Occipital lobe (tissue), 3 donors: ENCODE measurements at places on chromosomes 5 and 9.

DNA sequence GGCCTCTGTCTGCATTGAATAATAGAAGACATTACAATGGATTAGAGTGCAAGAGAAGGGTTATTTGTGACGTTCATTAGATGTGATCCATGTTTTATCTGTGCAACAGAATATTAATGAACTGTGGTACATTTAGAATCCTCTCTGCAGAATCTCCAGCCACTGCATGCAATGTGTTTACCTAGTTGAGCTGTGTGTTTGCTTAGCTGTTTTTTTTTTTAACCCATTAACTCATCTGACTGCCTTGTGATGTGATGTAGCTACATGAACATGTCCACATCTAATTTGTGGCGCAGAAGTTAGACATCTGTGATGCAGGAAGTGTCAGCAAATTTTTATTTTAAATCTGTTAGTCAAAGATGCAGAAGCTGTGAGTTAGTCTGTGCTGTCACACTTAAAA lies 236.9 kb downstream of the CD180 start:
- no peak for DNase-seq

DNA sequence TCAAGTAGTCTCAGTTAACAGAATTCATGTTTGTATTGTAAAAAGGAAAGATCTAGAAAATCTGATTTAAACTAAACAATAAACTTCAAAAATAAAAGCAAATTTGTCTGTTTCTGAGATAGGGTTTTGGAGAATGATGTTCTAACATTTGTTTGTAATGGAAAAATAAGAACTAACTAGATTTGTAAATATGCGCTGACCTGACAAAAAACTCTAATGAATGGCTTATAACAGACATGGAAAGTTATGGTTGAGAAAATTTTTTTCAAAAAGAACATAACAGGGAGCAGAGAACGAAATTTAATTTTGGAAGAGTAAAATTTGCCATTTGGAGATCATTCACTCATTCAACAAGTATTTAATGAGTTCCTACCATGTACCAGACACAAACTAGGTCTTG lies 179.0 kb upstream of the TARS1 start:
- DNase-seq: no peak

DNA sequence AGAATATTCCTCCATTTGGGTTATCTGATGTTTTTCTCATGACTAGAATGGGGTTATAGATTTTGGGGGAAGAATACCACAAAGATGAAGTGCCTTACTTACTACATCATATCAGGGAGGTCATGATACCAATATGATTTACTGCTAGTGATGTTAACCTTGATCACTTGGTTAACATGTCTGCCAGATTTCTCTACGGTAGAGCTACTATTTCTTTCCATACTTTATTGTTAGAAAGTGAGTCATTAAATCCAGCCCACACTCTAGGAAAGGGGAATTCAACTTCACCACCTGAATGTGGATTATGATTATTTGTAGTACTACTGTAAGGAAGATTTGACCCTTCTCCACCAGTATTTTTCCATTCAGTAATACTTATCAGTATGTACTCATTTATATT lies 64.7 kb downstream of the UBE2R2 start:
- DNase-seq: no peak

DNA sequence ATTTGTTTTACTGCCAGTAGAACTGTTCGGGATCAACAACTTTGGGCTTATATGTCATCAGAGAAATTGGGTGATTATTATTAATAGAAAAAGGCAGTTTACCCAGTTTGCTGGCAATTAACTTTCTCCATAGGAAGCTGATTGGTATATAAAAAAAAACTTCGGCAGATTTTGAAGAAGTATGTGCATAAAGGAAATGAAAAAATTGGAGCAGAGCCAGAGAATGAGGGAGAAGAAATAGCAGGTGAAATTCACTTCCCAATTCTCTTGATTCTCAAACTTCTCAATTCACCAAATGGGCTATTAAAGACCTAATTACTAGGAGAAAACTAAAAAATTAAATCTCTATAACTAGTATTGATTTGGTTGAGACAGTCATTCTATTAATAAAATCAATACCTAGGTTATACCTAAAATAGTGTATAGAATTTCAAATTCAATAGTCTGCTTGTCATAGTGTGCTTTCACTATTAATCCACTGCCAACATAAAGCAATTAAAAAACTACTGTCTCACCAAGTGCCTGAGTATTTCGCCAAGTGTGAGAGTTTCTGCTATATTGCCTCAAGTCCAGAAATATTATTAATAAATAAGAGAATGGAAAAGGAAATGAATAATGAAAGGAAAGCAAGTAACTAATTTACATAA lies 47.5 kb downstream of the STX17 start:
- no peak for DNase-seq

DNA sequence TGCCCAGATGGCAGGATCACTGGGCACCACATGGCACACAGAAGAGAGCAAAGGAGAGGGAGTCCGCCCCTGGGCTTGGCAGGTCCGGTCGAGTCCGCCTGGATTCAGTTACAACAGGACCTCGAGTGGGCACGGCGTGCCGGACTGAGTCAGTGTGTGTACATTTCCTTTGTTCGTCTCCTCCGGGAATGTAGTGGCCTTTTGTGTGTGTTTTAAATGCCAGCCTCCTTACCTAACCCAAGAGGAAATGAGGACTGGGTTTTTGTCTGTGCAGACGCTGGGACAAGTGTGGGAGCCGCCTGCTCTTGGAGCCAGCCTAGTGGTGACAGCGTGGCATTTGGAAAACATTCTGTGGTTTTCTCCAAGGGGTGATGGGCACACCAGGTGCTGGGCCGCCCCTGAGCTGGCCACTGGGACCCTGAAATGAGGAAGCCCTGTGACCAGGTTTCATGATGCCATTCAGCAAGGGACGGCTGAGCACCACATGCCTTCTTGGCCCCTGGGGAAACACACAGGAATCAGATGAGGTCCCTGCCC lies 9.6 kb downstream of the NEK6 start:
- peak; percentile 66 for DNase-seq

DNA sequence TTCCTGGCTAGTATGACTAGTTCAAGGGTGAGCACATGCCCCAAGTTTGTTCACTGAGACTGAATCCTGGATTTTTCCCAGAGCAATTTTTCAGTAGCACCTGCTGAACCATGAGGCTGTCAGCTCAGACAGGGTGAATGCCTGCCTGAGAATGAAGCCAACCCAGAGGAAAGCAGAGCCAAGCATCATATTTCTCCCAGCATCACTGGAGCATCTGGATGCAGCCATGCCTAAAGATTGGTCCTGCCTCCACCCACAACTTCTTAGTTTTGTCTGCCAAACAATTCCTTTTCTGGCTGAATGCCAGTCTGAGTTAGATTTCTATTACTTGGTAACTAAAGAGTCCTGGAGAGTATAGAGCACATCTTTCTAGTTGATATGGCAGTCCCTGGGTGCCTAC lies 343.6 kb downstream of the CSNK1G3 start:
- DNase-seq: no peak

DNA sequence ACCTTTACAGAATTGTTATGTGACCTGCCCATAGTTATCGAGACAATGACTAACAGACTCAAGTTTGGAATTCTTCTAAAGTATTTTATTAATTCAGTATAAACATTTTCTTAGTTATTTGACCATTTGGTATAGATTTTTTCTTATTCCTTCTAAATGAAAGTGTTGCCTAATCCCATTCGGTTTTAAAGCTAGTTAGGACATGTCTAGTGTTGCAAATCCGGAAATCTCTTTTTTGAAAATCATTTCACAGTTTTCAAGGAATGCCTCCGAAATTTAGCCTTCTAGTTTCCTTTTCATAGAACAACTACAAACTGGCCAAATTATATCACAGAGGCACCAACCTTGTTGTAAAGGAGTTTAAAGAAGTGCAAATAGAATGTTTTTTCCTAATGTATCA lies 171.8 kb downstream of the XRCC4 start:
- DNase-seq: no peak

GRCh38 chr9:20382460-20383071 lies 239.7 kb downstream of the MLLT3 start:
- no peak for DNase-seq

DNA sequence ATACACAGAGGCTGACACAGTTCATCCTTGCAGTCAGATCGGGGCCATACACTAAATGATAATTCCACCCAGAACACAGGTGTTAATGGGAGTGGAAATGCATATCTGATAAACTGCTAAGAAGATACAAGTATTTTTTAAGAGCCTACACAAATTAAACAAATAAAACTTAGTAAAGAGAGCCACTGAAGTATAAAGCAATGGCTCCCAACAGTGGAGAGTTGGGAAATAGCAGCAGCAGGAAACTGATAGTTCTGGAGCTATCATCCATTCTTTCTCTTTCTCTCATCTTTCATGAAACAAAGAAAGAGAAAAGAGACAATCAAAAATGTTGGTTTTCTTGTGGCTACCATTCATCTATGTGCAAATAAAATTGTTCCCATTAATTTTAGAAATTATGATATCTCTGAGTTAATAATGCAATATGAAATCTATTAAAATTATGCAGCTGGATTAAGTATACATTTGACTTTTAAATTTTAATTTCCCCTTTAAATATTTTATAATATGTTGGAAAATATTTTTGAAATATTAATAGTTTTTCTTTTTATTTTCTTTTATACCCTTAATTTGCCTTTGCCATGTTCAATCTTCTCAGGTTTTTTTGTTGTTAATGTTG lies 120.8 kb downstream of the EMB start:
- no peak for DNase-seq

GRCh38 chr5:65481171-65481581 lies 544 bp downstream of the ADAMTS6 start:
- no peak for DNase-seq

DNA sequence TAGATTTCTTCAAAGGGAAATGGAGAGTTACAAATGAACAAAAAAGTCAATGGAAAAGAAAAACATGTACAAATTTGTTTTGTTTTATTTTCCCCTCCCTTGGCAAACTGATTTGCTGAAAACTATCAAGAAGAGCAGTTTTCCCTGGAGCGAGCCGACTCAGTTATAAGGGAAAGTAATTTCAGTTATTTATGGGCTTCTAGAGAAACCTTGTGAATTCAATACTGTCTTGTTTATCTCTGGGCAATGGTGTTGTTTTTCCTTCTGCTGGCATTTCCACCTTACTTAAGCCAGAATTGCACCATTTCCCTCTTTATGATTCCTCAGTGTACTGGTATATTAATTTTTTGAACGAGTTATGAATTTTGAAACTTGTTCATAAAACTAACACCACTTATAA lies 1163.6 kb downstream of the CDH12 start:
- no peak for DNase-seq

GRCh38 chr5:173319646-173320045 lies 8.6 kb downstream of the STC2 start:
- no peak for DNase-seq
